ENCODE measurements at places on chromosomes 11 and 22. TPM values are rescaled to one million over a fixed set of nuclear protein-coding genes. Genes with fewer than 3 reads are reported as not detected.

KIAA1671 gene
- 85.1 TPM for total RNA-seq

DNA sequence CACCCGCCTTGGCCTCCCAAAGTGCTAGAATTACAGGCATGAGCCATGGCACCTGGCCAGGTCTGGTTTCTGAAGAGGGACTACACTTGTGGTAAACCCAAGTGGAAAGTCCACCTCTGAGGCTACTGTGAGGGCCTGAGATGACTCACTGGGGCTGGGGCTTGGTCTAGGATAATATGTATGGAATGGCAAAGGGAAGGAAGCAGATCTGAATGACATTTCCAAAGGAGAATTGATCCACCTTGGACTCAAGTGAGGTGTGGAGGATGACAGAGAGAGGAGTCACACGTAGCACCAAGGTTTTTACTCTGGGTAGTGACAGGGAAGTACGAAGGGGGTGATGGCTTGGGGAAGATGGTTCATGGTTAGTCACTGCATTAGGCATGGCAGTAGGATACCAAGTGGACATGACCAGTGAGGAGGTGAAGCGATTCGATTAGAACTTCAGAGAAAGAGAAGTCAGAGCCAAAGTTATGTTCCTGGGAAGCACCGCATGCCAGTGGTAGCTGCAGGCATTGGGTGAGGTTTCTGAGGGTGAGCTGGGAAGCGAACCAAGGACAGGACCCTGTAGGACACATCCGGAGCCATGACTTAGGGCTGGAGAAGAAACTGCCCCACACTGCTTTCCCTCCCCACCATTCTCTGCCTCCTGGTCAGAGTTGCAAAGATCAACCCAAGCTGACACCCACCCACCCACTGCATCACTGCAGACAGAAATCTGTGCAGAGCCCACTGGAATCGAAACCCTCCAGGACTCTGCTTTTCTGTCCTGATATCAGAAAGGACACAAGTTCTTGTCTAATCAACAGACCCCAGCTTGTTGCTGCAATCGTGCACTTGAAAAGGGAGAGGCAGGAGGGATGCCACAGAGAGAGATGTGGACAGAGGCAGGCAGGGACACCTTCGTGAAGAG lies 13.0 kb upstream of the BCL9L start:
- no peak for DNase-seq

- DNase-seq: no peak
Measured at GRCh38 chr22:47199979-47200272, 437.5 kb downstream of the TBC1D22A start.

GRCh38 chr11:111019451-111019850 lies 226.1 kb upstream of the POU2AF2 start:
- no peak for DNase-seq

DNA sequence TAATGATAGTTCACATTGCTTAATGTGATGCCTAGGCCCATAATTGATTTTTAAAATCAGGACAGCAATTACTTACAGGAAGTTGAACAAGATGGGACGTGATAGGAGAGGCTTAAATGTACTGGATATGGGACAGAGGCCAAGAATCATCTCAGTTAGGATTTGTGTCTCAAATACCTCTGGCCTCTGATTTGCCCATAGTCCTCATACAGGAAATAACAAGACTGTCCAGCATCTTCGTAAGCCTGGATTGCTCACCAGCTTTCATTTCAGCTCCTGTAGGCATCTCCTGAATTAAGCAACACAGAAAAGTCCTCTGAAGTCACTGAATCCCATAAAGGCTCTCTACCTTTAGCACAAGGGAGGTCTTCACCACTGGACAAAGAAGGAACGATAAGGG lies at the start of gene MRGPRX3:
TSS of gene MRGPRX3 (plus strand) at position 231 of the 400 bp plus-strand sequence. CDS start 4,632 bp downstream, outside the sequence.
- no peak for DNase-seq

DNA sequence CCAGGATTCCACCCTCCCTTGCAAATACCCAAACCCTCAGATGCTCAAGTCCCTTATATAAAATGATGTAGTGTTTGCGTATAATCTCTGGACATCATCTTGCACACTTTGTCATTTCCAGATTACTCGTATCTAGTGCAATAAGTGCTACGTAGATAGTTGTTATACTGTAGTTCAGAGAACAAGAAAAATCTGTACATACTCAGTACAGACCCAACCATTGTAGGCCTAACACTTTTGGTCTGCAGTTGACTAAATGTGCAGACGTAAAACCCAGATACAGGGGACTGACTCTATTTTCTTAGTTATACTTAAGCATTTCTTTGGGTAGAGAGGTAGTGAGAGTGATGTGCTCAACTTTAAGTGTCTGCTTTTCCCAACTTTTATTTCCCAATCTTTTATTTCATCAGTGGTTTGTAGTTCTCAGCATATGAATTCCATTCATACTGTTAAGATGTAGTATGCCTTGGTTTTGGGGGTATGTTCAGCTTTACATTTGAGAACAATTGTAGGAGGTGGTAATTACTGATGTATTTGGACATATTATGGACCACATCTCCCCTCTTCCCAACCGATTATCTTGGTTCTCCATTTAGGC lies 43.9 kb downstream of the DDX6 start:
- no peak for DNase-seq

- DNase-seq: no peak
Measured at GRCh38 chr11:79193663-79194310, 247.0 kb downstream of the TENM4 start.

OR51I1 gene
- total RNA-seq: not detected

GRCh38 chr11:111006227-111006626 lies 239.3 kb upstream of the POU2AF2 start:
- DNase-seq: no peak

TSGA10IP gene
- not detected for total RNA-seq

DNA sequence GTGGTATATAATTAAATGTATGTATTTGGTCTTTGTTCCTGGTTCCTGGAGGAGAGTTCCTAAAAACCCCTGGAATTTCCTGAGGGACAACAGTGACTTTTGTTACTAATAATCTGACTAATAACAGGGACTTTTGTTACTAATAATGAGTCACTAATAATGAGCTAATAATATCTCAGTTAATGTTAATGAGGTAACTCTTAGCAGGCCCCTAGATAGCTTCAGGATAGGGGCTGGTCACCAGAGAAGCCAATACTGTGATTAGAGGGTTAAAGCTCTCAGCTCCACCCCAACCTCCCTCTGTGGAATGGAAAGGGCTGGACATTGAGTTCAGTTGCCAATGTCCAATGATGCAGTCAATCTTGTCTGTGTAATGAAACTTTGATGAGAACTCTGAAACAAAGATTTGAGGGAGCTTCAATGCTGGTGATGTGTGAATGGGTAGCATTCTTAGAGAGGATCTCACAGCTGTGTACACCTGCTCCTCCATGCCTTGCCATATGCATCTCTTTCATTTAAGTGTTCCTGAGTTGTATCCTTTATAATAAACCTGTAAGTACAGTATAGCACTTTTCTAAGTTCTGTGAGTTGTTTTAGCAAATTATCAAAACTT lies 1431.4 kb upstream of the TENM4 start:
- no peak for DNase-seq

DNA sequence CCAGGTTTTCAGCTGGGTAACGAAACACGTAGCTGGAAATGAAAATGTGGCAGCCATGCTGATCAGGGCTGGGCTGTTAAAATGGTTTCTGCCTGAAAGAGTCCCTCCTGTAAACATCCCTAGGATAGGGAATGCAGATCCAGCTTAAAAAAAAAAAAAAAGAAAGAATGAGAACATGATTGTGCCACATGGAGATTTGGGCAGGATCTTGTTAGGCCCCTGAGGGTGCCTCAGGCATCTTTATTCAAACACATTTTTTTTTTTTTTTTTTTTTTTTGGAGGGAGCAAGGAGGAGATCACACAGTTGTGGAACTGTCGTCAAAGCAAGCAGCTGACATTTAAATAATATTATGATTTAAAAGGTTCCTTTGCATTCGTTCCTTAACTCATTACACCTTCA lies 900.3 kb downstream of the OPCML start:
- no peak for DNase-seq

GRCh38 chr11:2697866-2698265 lies 1.9 kb downstream of the KCNQ1OT1 start:
- no peak for DNase-seq

BIRC3 gene
- total RNA-seq: 0.60 TPM

- no peak for DNase-seq
Measured at GRCh38 chr11:115083144-115083806, 404.9 kb downstream of the NXPE2 start.

- no peak for DNase-seq
Measured at GRCh38 chr11:34558211-34558610, 44.6 kb upstream of the ELF5 start.

GAB4 gene
- not detected for total RNA-seq

FKBP2 gene
- total RNA-seq: 48.4 TPM

- DNase-seq: no peak
Measured at GRCh38 chr11:107606141-107606540, 15.2 kb downstream of the ELMOD1 start.

SCGB2A2 gene
- not detected for total RNA-seq

MPZL2 gene
- total RNA-seq: 49.5 TPM

PHLDA2 gene
- 44.5 TPM for total RNA-seq

SAC3D1 gene
- total RNA-seq: 18.0 TPM

DNA sequence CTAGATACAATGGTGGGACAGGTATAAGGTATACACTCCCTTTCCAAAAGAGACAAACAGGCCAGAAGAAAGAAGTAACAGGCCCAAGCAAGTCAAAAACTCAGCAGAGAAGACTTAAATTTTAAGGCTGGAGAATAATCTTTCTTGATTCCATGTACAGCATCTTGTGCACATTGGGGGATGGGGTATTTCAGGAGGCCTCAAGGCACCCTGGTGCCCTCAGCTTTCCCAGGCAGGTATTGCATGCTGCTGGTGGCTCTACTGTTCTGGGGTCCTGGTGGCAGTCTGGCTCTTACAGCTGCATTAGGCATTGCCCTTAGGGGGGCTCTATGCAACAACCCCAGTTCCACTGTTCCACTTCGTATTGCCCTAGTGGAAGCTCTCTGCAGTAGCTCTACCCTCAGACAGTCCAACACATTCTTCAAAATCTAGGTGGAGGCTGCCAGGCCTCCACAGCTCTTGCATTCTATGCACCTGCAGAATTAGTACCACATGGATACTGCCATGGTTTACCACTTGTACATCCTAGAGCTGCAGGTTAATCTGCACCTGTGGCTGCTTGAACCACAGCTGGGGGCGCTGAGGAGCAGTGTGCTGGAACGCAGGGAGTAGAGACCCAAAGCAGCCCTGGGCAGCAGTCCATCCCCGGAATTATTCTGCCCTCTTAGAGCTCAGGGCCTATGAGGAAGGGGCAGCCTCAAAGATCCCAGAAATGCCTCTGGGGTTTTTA lies 4.2 kb upstream of the CTSC start:
- no peak for DNase-seq

DNA sequence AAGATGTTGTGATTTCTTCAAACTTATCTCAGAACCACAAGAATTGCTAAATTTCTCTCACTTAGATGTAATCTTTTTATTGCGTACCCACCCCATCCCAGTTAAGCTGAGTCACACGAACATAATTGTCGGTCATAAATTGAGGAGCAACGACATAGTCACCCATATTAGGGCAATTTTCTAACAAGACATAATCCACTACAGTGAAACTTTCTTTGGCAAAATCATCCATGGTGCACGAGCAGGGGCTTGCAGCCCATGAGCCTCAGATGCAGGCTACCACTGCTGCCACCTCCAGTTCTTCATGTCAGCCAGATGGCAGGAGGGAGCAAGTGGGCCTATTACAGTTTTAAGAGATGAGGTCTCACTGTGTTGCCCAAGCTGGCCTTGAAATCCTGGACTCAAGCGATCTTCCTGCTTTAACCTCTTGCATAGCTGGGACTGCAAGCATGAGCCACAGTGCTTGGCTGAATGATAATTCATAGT lies 70.3 kb upstream of the GRK2 start:
- DNase-seq: no peak
